ENCODE measurements at places on chromosomes 11 and 22. TPM values are rescaled to one million over a fixed set of nuclear protein-coding genes. Genes with fewer than 3 reads are reported as not detected.
A peak's percentile ranks its signal among the peaks of the same experiment; 100 is the strongest.

LGR4 gene
- polyA plus RNA-seq: 42.1 TPM

TSPAN32 gene
- polyA plus RNA-seq: 0.70 TPM

GRCh38 chr22:30881361-30882183, 87.0 kb downstream of the MORC2 start:
- peak; percentile 46 for DNase-seq

DNA sequence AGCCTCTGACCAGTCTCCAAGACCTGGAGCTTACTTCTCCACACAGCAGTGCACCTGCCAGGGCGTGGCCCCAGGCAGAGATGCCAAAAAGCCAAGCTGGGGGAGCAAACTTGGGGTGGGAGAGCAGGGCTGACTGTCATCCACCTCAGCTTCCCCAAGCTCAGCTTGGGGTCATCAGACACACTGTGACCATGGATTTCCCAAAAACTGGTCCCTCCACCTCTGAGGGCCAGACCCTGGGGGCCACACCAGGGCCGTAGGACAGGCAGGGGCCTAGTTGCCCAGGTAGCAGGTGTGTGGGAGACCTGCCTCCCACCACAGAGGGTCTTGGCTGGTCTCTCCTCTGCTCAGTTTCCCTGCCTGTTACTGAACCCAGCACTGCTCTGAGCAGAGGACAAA, 30.6 kb downstream of the ARVCF start:
- DNase-seq: no peak

- DNase-seq: no peak
Observed at GRCh38 chr11:109968781-109969180, 124.4 kb upstream of the ZC3H12C start.

DNA sequence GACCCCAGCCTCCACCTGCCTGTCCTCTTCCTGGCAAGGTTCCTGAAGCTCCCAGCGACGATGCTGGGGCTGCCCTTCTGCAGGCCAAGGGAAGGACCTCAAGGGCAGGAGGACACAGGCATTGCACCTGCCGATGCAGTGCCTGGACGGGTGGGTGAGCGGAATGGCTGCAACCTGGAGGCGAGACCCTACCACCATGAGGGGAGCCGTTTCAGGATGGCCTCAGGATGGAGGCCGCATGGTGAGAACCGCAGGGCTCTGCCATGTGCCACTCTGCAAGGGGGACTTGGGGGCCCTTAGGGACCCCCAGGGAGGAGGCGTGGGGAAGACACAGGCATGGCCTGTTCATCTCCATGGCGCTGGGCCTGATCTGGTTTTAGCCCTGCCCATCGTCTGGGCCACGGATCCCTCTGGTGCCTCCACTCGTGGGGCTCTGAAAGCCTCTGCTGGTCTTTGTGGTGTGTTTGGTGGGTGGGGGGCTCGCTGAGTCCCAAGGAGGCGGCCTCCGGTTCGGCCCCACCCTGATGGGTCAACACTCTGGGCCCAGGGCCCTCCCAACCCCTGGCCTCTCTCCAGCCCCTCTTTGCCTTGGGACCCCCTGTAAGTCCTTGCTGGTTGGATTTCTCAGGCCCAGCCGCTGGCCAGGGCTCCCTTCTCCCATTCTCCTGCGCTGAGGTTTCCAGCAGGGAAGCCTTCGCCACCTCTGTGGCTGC, 1.3 kb upstream of the LSP1 start:
- DNase-seq: no peak

GRCh38 chr11:12235553-12235946, 125.2 kb downstream of the MICAL2 start:
- DNase-seq: peak; percentile 69

All from HepG2 (cell line).